ENCODE measurements at places on chromosomes 2 and 18.

DNA sequence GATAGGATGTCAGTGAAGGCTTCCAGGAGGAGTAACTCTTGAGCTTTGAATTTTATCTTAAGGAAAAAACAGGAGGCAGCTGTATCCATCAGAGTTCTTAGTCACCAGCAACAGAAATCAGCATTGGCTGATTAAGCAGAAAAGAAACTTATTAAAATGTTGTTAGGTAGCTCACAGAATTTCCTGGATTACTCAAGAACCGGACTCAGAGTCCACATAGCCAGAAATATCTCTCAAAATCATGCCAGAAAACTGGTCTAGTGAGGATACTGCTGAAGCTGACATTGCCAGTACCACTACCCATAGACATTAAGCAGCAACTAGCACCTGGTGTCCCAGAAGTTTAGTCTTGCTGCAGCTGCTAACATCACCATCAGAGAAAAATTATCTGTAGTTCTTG is 10.1 kb upstream of the AFTPH start:
- DNase-seq: no peak

DNA sequence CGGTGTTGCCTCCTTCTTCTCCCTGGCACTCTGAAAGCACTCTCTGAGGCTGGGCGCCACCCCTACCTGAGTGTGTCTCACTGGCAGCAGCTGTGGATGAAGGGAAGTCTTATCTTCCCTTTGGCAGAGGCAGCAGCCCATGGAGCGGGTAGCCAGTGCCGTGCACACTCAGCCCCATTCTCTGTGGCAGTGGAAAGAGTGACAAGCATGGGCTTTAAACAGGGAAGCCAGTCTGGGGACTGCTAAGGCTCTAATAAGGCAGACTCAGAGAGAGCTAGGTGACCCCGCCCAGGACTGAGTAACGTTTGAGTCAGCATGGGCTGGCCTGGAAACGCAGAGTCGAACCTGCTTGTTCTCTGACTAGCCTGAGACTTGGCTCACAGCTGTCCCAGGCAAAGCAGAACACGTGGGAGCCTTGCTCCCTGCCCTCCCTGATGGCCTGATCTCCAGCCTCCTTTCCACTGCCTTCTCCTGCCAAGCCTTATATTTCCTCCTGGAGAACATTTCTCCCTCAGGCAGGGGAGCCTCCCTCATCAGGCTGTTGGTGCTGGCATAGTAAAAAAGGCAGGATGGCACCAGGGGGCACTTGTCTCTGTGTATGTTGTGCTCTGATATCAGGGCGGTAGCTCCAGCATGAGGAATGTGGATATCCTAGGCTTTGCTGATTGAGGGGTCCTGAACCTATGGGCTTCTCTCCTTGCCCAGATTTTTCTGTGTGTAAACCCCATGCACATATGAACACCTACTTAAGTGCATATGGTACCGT is 93.9 kb upstream of the LGALSL start:
- DNase-seq: peak; percentile 92

- no peak for DNase-seq
Observed at GRCh38 chr18:11747731-11748130, 58.7 kb downstream of the GNAL start.

- DNase-seq: no peak
Observed at GRCh38 chr18:70822691-70823090, 533.8 kb downstream of the SOCS6 start.

- DNase-seq: no peak
Observed at GRCh38 chr2:159650574-159650973, 34.2 kb upstream of the BAZ2B start.

DNA sequence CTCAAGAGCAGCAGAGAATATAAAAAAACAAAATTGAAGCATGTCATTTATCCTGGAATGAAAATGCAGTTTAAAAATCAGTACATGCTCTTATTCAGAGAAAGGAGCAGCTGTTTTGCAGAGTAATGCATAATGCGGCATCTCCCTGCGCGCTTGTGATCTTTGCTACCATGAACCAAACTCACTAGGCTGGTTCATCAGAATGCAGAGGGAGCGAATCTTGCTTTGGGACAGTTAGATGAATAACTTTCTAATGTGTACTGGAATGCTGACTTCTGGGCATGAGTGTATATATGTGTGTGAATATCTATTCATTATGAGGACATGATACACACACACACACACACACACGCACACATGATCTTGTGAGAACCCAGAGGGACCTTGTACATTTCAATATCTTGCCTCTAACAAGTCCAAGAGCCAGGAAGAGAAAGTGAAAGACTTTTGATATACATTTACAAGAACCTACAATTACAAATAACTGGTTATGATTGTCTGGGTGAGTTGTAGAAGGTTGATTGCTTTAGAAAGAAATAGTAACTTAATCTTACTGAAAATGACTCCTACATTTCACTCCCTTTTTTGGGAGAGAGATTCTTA is 54.1 kb upstream of the THOC1 start:
- no peak for DNase-seq

Measured in fibroblast of skin of right biceps (primary cell).